NCI-H774 (cell line): ENCODE measurements at places on chromosomes 12 and 14.

GRCh38 chr12:749751-750270 is 2.6 kb upstream of the WNK1 start:
- no peak for DNase-seq

DNA sequence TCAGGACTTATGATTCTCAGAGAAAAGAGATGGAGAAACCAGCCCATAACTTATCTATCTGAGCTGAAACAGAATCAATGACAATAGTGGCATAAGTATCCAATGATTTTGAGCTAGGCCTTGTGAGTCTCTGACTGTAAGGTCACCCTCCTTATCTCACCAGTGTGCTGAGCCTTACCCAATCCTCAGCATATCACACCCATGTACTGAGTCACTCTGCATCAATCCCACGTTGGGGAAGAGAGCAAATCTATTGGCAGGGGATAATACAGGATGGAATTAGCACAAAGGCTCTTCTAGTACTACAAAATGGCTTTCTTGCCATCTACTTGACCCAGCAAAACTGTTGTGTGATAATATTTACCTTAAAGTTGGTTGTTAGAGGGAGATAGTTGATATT is 997.8 kb downstream of the NRXN3 start:
- no peak for DNase-seq

GRCh38 chr14:23727566-23728335 is 91.6 kb downstream of the DHRS2 start:
- DNase-seq, result no peak

GRCh38 chr12:14880890-14881453 is 4.7 kb downstream of the MGP start:
- DNase-seq, result no peak

- no peak for DNase-seq
Observed at GRCh38 chr12:67578976-67579661, 69.4 kb upstream of the DYRK2 start.

- no peak for DNase-seq
Observed at GRCh38 chr14:76844223-76844622, 18.0 kb downstream of the LRRC74A start.

- DNase-seq, result no peak
Observed at GRCh38 chr14:22084393-22085281, 411.0 kb upstream of the OR4E1 start.

DNA sequence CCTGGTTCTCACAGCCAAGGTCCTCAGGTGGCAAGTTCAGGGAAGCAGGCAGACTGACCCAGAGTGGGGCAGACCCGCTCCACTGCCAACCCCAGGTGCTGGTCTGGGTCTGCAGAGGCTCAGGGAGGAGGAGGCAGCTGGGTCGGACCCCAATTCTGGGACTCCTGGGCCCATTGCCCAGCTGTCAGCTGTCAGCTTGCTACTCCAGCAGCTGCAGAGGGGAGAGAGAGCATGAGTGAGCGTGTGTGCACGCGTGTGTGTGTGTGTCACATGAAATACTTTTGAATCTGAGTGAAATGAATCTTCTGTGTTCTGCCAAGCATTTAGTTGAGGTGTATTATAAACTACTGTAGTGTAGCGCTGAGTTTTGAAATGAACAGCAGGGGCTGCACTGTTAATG is 30.8 kb downstream of the XRCC3 start:
- no peak for DNase-seq

GRCh38 chr12:24231298-24231697 is 281.8 kb upstream of the SOX5 start:
- no peak for DNase-seq

DNA sequence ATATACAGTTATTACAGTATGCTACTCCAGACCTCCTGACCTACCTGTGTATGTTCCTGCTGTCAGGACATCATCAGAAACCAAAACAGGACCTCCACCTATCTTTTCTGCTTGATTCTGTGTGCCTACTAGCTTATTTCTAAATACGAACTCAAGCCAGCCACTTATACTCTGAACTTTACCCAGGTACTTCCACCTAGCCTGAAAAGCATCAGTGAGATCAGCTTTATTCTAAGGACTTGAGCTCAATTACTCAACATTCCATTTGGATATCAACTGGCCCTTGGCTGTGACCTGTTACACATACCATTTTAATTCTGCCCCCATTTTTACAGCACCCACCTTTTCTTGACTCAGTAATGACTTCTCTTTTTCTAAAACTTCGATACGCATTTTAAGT is 29.2 kb downstream of the TRIP11 start:
- DNase-seq, result no peak

DNA sequence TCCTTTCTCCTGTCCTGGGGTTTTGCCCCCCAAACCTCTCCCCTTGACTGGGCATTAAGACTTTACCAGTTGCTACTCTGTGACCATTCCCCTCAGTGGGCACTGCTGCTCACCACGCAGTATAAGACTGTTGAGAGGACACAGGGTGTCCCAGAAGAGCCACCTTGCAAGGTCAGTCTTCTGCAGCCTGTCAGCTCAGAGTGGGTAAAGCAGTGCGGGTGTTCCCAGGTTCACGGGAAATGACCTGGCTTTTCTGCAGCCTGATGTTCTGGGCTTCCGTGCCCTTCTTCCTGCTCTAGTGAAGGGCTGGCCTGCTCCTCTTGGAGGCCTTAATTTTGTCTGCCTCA is 34.2 kb downstream of the KCNA1 start:
- no peak for DNase-seq

DNA sequence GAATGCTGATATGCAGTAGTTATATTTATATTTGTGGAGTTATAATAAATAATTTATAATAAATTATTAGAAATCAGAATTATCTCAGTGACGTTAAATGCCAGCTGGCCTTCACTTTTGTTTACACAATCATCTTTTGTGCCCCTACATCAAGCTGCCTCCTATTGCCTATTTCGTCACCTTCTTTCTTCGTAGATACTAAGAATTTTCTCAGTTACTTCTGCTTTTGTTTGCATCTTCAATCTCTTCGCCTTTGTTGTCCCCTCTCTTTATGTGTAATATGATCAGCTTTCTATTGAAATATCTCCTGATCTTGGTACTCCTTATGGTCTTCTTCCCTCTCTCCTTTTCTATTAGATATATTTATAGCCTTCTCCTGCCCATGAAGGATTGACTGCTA is 197.0 kb downstream of the ERC1 start:
- DNase-seq, result no peak

DNA sequence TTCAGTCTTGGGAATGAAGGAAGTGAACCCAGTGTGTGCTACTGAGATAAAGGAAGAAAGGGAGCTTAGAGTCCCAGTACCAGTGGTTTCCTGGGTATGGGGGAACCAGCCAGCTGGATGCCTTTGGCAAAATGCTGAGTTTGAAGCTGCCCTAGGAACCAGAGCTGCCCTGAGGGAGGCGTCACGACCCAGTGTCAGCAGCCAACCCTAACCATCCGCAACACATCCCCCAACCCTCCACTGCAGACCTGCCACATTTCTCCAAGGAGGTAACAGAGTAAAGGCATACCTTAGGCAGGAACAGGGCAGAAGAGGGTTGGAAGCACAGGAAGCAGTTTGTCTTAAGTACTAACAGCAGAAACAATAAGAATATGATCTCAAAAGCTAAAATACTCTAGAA is 28.6 kb downstream of the PRDM4 start:
- DNase-seq, result no peak

- DNase-seq, result no peak
Observed at GRCh38 chr14:103184046-103184445, 60.8 kb downstream of the TNFAIP2 start.

DNA sequence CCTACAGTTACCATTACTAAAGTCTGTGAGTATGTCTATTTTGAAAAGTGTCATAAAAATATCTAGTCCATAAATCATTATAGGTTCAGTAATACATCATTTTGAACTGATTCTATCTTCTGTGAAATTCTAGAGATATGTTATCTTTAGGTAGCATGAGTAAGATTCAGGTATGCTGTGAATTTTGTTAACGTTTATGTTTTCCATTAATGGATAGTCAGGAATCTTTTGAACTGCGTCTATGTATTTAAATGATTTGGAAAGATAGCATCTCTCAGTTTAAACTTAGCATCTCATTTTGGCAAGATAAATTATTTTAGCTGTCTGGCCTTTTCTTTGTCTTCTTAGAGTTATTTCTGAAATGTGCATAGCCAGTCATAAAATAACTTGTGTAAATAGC is 8.3 kb downstream of the ALG10B start:
- DNase-seq, result no peak

GRCh38 chr12:132545164-132545953 is 55.4 kb downstream of the FBRSL1 start:
- DNase-seq, result no peak

GRCh38 chr14:38553586-38553985 is 297.7 kb upstream of the CLEC14A start:
- DNase-seq, result no peak

DNA sequence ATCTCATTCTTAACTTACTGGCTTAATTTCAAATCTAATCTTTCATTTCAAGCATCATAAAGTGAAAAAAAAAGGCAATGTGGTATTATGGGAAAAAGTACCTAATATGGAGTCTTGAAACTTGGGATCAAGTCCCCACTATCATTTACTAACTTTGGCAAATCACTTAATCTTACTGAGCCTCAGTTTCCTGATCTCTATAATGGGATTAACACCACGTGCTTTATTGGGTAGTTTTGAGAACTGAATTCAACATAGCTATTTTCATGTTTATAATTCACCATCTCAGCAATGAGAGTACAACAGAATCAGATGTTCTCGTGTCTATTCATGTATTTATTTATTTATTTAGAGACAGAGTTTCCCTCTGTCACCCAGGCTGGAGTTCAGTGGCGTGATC is 78.3 kb downstream of the NTN4 start:
- no peak for DNase-seq

DNA sequence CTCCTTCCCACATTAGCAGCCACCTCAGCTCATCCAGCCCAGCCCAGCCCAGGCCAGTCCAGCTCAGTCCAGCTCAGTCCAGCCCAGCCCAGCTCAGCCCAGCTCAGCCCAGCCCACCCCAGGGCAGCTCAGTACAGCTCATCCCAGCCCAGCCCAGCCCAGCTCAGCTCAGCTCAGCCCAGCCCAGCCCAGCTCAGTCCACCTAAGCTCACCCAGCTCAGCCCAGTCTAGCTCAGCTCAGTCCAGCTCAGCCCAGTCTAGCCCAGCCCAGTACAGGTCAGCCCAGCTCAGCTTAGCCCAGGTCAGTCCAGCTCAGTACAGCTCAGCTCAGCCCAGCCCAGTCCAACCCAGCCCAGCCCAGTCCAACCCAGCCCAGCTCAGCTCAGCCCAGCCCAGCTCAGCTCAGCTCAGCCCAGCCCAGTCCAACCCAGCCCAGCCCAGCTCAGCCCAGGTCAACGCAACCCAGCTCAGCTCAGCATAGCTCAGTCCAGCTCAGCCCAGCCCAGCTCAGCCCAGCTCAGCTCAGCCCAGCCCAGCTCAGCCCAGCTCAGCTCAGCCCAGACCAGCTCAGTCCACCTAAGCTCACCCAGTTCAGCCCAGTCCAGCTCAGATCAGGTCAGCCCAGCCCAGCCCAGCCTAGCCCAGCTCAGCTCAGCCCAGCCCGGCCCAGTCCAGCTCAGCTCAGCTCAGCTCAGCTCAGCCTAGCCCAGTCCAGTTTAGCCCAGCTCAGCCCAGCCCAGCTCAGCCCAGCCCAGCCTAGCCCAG is 63.0 kb downstream of the TMEM121 start:
- DNase-seq, result no peak

DNA sequence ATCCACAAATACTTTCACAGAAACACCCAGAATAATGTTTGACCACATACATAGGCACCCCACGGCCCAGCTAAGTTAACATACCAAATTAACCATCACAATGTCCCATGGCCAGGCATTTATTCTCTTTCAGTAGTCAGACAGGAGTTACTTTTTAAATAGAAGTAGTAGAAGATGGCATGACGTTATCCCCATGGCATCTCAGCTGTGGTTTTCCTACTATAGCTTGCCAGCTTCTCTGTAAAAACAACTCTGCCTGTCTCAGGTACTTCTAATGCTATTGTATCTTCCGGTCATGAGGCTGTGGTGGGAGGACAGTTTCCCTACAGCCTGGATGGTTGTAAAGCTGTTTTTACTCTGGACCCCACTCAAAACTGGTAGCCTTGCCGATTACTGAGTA is 19.3 kb downstream of the CTSG start:
- no peak for DNase-seq

GRCh38 chr12:93853698-93854478 is 176.7 kb downstream of the CRADD start:
- no peak for DNase-seq

GRCh38 chr12:82970614-82971013 is 283.9 kb downstream of the TMTC2 start:
- no peak for DNase-seq

DNA sequence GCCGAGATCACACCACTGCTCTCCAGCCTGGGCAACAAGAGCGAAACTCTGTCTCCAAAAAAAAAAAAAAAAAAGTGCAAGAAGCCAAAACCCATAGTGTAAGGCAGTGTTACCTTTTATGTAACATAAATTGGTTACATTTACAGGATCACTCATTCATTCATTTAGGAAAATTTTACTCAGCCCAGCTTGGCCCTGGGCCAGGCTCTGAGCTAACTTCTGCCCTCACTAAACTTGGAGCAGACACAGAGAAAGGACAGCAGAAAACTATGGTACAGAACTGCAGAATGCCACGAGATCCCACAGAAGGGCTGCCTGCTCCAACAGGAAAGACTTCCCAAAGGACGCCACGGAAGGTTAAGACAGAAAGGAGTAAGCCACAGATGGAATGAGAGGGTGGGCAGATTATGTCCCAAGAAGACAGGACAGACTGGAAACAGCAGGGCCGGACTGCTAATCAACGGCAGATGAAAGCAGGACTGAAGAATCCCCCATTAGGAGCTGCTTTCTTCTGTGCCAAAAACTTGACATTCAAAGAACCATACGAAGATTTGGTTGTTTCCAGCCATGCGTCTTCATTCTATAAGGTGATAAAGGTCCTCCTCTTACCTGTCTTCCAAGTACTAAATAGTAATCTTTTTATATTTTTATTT is 18.9 kb downstream of the PPP1R13B start:
- no peak for DNase-seq

DNA sequence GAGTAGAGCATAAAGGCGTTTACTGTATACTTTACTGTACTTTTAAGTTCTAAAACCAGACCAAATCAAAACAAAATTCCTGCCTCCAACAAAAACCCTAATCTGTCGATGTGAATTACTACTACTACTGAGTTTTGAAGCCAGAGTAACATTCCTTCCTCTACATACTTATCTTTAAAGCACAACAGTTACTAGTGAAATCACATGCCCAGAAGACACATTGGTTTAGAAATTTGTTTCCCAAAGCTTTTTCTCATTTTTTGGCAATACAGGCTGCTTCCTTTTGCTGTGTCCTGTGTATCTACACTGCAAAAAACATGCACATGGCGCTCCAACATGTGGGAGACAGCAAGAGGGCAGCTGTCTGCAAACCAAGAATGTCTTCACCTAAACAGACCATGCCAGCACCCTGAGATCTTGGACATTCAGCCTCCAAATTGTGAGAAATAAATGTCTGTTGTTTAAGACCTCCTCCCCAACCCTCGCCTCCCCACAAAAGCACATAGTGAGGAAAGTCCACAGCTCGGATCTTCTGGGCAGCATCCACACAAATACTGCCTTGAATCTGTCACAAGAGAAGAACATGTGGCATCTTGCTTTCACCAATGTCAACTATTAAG is 21.1 kb downstream of the SETD3 start:
- DNase-seq, result no peak

GRCh38 chr12:90484094-90484493 is 470.9 kb downstream of the CCER1 start:
- no peak for DNase-seq
